ENCODE measurements at places on chromosomes 1 and 21. TPM values are rescaled to one million over a fixed set of nuclear protein-coding genes. Genes with fewer than 3 reads are reported as not detected.

- peak; percentile 50 for DNase-seq
Observed at GRCh38 chr1:214241060-214241459, 39.9 kb upstream of the SMYD2 start.

The CCDC185 gene
- total RNA-seq: not detected

GRCh38 chr1:15106608-15107007, 46.9 kb upstream of the TMEM51 start:
- peak; percentile 51 for DNase-seq

- DNase-seq: peak; percentile 29
Observed at GRCh38 chr1:178146436-178146835, 52.5 kb downstream of the RASAL2 start.

The KISS1 gene
- 0.22 TPM for total RNA-seq

GRCh38 chr21:16580661-16581060, 850.9 kb downstream of the USP25 start:
- no peak for DNase-seq

The TMEM54 gene
- 21.1 TPM for total RNA-seq

The VWA5B1 gene
- total RNA-seq: not detected

The SLC25A44 gene
- 9.3 TPM for total RNA-seq

GRCh38 chr1:245953876-245954660, 553.0 kb downstream of the SMYD3 start:
- peak; percentile 62 for DNase-seq

DNA sequence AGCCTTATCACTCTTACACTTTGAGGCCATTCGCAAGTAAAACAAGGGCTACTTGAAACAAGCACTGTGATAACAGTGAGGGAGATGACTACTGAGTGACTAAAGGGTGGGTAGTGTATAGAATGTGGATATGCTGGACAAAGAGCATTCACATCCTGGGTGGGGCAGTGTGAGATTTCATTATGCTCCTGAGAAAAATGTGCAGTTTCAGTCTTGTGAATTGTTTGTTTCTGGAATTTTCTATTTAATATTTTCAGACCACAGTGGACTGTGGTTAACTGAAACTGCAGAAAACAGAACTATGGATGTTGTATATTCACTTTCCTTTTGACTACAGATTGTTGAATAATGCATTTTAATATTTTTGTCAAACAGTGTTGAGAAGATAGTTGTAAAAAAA, 25.1 kb upstream of the B3GALT2 start:
- DNase-seq: no peak

DNA sequence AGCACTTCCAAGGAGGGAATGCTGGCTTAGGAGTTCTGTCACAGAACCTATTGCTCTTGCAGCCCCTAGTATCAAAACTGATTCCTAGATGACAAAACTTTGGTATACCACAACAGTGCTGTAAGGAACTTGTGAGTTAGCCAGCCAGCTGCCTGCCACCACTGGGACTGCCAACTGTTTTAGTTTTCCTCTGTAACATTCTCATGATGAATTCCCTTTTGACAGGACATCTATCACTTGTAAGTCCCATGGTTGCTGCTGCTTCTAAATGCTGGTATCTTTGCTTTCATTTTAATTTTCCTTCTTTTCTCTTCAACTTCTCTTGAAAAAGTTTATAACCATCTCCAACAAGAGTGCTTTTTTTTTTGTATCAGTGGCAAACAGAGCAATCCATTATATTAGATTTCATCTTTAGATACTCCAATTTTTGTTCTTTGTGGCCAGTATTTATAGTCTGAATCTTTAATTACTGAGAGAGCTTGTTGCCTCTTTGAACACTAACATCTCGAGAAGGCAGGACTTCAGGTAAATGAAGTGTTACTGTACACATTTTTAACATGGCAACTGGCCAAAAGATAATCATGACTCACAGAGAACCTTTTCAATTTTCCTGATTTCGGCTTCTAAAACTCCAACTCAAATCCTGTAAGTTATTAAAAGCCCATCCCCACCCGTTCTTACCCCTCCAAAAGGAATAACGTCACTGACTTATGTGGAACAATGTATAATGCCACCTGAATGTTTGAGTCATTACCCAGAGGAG, 19.8 kb downstream of the DBT start:
- peak; percentile 36 for DNase-seq

GRCh38 chr1:212353181-212353580, 61.5 kb downstream of the PACC1 start:
- DNase-seq: no peak

DNA sequence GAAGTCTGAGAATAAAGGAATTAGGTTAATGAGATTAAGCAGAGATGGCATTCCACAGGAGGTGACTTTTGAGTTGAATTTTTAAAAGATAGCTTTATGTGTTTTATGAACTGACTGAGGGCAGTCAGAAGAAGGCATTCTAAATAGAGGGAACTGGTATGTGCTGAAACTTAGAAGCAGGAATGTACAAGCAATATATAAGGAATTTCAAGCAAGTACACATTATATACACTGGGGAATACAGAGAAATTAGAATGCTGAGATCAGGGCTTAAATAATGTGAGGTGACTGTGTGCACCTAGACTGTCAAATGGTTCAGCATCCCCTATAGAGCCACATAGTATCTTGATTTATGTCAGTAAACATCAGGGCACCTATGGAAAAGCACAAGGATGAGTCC, 19.3 kb downstream of the WNT2B start:
- DNase-seq: no peak

The SLC6A9 gene
- 0.40 TPM for total RNA-seq

DNA sequence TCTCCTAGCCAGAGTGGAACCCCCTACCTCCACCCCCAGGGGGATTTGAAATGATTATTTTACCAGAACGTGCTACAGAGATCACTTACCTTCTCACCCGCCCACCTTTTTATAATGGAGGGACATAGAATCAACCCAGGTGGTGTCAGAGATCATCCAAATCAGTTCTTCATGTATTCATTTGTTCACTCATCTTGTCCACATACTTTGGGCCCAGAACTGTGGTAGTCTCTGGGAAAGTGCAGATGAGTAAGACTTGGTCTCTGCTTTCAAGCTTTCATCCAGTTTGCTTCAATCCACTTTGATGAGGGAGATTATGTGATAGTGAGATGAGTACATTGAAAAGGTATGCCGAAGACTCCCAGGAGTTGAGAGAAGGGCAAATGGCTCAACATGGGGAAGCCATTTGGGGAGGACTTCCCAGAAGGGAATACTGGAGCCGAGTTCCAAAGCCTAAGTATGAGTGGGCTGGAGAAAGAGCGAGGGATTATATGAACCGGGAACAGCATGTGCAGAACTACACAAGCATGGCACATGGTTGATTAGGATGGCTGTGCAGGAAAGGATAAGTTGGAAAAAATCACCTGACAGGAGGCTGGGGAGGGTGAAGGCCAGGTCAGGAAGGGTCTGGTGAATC, 1.9 kb downstream of the FGGY start:
- no peak for DNase-seq

DNA sequence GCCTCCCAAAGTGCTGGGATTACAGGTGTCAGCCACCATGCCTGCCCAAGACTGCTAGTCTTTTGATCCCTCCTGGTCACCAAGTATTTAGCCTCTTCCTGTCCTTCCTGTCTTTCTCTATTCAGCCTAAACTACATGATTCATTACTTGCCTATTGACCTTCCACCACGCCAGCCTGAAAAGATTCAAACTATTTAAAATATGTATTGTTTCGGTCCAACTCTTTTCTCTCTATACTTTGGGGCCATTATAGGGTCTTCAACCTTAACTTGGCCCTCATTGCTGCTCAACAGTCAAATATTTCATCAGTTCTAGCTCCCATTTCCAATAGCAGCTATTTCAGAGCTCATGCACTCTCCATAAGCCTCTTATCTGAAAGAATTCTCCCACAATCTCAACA, 153.0 kb downstream of the TNFSF18 start:
- peak; percentile 70 for DNase-seq

The PIGR gene
- total RNA-seq: not detected

GRCh38 chr1:98077691-98078090, 156.9 kb upstream of the DPYD start:
- no peak for DNase-seq

The PANK4 gene
- 14.8 TPM for total RNA-seq

The APH1A gene
- 128 TPM for total RNA-seq

The CNN3 gene
- total RNA-seq: 669 TPM

GRCh38 chr1:189192741-189193520, 1284.7 kb downstream of the BRINP3 start:
- no peak for DNase-seq

- DNase-seq: peak; percentile 81
Observed at GRCh38 chr1:65493802-65494201, 73.3 kb downstream of the LEPR start.

The CAMK1G gene
- not detected for total RNA-seq

GRCh38 chr1:163414778-163415177, 93.0 kb downstream of the NUF2 start:
- no peak for DNase-seq

- DNase-seq: no peak
Observed at GRCh38 chr1:83641796-83642443, 357.0 kb downstream of the TTLL7 start.

The PTPN22 gene
- under 0.01 TPM for total RNA-seq

The CTXND2 gene
- total RNA-seq: not detected

The SPRR1B gene
- total RNA-seq: not detected

- no peak for DNase-seq
Observed at GRCh38 chr21:25891596-25891995, 156.8 kb downstream of the GABPA start.

The RAB13 gene
- 36.8 TPM for total RNA-seq

DNA sequence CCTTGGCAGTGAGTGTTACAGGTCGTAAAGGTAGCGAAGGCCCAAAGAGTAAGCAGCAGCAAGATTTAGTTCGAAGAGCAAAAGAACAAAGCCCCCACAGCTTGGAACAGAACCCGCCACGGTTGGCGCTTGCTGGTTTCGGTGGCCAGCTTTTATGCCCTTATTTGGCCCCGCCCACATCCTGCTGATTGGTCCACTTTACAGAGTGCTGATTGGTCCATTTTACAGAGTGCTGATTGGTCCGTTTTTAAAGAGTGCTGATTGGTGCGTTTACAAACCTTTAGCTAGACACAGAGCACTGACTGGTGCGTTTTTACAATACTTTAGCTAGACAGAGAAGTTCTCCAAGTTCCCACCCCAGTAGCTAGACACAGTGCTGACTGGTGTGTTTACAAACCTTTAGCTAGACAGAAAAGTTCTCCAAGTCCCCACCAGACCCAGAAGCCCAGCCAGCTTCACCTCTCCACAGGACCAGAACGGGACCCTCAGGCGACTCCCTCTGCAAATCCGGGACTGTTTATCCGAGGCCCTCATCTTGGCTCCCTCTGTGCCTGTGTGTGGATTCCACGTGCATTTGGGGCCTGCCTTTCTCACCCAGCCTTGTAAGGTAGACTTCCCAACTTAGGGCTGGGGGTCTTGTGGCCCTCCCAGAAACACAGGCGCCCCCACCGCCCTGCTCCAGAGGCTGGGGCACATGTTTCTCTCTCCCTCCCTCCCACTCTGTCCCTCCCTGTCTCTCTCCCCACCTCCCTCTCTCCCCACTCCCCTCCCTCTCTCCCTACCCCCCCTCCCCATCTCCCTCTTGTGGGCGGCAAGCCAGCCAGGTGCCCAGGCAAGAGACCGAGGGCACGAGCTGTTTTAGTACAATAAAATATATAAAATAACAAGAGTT, 12.6 kb downstream of the FTCD start:
- DNase-seq: no peak

DNA sequence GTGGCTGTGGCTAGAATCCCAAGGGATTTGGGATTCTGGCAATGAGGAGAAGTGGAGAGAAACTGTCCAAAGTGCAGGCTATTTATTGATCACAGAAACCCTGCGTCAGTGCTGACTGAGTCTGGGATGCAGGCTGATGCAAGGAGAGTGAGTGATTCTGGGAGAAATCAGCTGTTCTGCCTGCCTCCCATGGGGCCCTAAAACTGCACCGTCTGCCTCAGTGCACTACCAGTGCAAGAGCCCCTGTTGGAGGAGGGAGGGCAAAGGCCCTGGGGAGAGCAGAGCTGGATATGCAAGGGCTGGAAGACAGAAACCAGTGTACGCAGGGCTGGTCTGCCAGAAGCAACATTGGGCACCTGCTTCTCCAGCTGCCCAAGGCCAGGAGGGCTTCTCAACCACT, 42.6 kb downstream of the C1orf198 start:
- no peak for DNase-seq

The GBP7 gene
- total RNA-seq: not detected

- DNase-seq: peak; percentile 55
Observed at GRCh38 chr1:22529901-22530621, 33.2 kb upstream of the EPHA8 start.

DNA sequence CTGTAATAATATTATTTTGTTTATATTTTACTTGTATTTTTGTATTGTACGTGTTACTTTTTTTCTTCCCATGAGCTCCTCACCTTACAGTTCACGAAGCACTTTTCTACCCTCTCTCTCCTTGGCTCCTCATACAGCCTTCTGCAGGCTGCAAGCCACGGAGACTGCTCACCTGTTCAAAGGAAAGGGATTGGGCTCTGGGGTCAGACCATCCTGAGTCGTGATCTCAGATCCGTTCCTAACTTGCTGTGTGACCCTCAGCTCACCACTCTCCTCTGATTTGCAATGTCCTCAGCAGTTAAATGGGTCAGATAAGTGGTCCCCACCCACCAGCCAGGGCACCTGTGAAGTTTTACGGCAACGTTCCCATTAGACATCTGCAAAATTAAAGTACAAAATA, 54.1 kb downstream of the VWA5B1 start:
- no peak for DNase-seq

DNA sequence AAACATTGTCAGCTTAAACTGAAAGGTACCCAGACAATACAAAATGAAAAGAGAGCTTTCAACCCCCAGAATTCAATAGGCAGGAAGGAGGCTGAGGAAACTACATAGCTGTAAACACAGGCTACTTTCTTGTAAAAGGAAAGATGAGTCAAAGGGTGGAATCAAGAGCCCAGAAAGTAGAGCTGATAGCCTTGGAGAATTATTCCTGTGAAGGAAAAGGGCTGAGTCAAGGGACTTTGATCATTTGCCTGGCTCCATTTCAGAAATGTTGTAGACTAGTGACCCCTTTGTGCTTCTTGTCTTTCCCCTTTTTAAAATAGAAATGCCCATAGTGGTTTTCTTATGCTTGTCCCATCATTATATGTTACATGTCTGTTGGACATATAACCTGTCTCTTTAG, 597.6 kb downstream of the ADGRL2 start:
- peak; percentile 1 for DNase-seq

DNA sequence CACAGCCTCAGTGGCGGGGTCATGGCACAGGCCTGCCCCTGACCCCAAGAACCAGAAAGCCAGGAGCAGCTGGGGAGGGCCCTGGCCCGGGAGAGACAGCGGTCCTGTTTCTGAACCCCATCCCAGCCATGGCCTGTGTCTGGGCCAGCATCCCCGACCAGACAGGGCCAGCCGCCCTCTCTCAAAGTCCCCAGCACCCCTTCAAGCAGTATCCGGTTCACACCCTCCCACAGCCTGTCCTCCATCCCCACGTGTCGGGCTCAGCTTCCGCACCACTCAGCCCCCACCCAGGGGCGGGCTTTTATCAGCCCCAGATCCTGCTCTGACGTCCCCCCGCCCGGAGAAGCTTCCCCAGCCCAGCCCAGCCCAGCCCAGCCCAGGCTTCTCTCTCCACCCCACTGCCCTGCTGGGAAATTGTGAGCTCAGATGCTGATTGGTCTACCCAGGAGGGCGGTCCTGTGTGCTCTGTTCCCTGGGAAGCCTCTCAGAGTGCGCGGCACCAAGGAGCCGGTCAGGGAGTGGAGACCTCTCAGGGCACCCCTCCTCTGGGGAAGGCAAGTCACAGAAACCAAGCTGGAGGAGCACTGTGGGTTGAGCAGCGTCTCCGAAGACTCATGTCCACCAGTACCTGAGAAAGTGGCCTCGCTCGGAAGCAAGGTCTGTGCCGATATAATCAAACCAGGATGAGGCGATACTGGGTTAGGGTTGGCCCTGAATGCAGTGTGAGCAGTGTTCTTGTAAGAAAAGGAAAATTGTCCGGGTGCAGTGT, 4.7 kb upstream of the FAAP20 start:
- DNase-seq: peak; percentile 91

The TEDDM1 gene
- total RNA-seq: not detected

Data from lung microvascular endothelial cell (primary cell).